ENCODE measurements at places on chromosomes 6 and 20.

DNA sequence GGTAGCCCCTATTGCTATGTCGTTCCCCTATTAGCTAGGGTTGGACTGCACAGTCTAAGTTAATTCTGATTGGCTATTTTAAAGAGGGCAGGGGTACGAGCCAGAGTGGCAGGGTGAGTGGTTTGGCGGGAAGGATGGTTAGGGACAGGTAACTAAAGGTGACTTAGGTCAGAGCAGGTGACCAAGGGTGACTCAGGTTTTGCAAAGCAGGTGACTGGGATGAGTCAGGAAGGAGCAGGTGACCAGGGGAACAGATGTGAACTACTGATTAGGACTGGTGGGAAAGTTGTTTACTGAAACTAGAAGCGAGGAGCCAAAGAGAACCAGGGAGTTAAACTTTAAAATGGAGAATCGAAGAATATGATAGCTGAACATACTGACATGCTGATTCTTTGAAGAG lies 295.2 kb downstream of the GJA1 start:
- no peak for DNase-seq

DNA sequence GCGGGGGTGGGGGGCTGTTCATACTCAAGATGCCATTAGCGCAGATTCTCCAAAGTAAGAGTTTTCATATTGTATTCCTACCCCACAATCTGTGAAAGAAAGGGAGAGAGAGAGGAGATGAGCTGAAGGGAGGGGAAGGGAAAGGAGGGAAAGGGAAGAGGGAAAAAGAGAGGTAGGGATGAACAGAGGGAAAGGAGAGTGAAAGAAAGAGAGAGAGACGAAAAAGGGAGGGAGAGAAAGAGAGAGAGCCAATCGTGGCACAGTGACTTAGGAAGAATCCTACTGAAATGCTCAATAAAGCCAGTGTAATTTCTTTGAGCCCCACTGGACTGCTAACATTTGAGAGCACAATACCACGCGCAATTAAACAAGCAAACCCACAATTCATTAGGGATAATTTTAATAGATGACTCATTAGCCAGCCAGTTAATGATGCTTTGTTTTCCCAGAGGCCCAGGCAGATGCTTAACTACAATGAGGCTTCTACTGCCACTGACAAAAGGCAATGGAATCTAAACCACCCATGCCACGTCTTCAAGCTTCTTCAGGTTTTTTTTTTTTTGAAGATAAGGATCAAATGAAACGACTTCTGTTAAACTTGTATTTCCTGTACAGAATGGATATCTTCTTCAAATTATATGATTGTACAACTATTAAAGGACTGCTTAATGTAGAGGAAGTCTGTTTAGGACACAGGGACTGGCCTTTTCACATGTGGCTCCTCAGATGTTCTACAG lies 306.8 kb downstream of the FOXC1 start:
- no peak for DNase-seq

- no peak for DNase-seq
Observed at GRCh38 chr6:37695857-37696219, 1.8 kb downstream of the MDGA1 start.

DNA sequence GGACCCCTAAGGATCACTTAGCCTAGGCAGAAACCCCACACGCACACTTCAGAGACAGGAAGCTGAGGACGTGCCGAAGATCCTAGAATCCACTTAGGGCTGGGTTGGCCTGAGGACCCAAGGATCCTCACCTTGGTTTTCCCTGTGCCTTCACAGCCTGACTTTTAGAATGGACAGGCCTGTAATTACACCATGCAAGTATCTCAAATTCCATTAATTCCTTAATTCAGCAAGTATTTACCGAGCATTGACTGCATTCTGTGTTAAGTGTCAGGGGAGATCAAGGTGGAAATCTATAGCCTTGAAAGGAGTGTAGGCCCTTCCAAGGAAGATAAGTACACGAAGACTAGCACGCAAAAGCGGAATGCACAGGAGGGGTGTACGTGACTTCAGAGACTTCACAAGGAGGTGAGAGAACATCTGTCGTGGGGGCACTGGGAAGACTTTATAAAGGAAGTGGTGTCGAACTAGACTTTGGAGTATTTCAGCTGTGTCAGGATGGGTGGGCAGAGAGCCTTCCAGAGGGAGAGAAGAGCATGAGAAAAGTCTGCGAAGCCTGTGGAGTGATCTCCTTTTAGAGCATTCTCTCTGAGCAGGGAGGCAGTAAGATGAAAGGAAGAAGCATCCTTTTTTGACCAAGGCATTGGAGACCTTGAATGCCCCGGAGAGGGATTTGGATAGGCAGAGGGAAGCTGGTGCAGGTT lies 4.0 kb downstream of the DSP start:
- DNase-seq: no peak

Data from activated CD8-positive, alpha-beta memory T cell treated with anti-CD3 and anti-CD28 coated beads, Interleukin-2, amount 50 U/mL, for 4 hours (primary cell).